Foreskin melanocyte (primary cell): ENCODE measurements at places on chromosomes 16 and 17.

DNA sequence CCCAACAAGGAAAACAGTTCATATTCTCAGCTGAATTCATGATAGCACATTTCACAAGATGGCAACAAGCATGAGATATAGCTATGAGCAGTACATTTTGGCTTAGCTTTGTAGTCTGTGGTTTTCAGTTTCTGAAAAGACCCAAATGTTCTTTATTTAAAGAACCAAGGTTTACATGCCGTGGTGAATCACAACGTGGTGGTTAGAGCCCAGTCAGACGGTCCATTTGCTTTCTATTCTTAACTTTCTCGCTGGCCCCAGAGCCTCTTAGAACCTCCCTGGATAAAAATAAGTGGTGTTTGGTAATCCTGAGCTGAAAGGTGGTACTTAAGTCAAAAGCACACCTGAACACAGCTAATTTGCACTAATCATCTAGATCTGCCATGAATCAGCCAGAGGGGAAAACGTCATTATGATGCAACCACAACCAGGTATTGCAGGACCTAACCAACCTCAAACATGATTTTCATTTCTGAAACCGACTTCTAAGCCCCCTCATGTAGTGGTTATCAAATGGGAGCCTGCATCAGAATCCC is 18.6 kb upstream of the HAPSTR1 start:
- no peak for DNase-seq

GRCh38 chr16:85641776-85642176 is 28.7 kb downstream of the GSE1 start:
- no peak for DNase-seq

DNA sequence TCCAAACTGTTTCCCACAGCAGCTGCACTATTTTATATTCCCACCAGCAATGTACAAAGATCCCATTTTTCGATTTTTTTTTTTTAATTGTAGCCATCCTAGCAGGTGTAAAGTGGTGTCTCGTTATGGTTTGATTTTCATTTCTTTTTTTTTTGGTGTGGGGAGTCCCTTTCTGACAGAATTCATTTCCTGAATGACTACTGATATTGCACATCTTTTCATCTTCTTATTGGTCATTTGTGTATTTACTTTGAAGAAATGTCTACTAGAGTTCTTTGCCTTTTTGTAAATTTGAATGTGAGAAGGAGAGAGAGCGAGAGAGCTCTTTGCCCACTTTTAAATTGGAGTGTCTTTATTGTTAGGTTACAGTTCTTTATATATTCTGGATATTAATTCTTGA is 14.0 kb downstream of the CYB5B start:
- no peak for DNase-seq

DNA sequence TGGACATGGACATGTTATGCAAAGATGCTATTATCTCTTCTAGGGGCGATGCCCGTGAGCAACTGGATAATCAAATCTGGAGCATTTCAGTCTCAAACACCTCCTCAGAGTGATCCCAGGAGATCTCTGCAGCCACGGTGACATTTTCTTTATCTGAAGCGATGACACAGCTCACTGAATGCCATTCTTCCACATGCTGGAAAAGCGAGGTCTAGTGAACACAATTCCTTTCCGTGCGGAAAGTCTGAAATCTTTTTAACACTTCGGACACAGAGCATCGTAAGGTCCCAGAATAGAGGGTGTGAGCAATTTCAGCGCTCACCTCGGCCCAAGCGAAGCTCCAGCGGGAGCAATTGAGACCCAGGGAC is 531 bp upstream of the HASPIN start:
- DNase-seq: no peak

GRCh38 chr16:15857724-15858560 is 1.1 kb upstream of the MYH11 start:
- DNase-seq: no peak

- no peak for DNase-seq
Observed at GRCh38 chr16:29962344-29962994, 590 bp downstream of the TMEM219 start.

DNA sequence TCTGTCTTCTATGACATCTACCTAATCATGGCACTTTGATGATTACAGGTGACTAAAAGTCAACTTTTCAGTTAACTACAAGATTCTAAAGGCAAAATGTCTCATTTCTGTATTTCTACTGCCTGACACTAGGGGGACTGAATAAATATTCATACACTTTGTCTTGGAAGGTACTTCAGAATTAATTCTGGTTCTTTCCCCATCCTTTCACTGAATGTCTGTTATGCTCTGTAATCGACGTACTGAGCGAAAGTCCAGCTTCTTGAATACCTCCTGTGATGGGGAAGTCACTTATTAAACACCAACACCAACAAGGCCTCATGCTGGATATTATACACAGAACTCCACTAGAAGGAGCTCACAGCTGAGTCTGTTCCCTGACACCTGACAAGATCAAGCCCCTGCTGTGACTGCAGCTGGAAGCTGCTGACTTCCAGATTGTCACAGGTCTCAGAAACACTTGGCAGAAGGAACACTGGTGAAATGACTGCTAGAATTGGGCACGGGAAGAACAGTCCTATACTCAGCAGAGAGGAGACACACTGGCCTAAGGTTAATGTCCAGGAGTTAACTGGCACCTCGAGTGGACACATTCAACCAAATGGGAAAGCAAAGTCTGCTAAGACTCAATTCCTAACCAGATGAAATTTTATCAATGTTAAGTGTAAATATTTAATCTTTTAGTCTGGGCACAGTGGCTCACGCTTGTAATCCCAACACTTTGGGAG is 31.9 kb downstream of the CMC2 start:
- no peak for DNase-seq

GRCh38 chr16:70159355-70160348 is 13.9 kb upstream of the CLEC18C start:
- no peak for DNase-seq

- no peak for DNase-seq
Observed at GRCh38 chr16:9996221-9996620, 186.0 kb downstream of the GRIN2A start.

- DNase-seq: no peak
Observed at GRCh38 chr17:74839990-74840852, 19.5 kb downstream of the GRIN2C start.

- DNase-seq: peak; percentile 95
Observed at GRCh38 chr17:41060052-41060604, at the start of gene KRTAP2-3. TSS of gene KRTAP2-3 (minus strand) at chr17:41060114. CDS start at chr17:41060050, 64 bp downstream.

- no peak for DNase-seq
Observed at GRCh38 chr17:74161503-74161875, 42.0 kb upstream of the RPL38 start.

DNA sequence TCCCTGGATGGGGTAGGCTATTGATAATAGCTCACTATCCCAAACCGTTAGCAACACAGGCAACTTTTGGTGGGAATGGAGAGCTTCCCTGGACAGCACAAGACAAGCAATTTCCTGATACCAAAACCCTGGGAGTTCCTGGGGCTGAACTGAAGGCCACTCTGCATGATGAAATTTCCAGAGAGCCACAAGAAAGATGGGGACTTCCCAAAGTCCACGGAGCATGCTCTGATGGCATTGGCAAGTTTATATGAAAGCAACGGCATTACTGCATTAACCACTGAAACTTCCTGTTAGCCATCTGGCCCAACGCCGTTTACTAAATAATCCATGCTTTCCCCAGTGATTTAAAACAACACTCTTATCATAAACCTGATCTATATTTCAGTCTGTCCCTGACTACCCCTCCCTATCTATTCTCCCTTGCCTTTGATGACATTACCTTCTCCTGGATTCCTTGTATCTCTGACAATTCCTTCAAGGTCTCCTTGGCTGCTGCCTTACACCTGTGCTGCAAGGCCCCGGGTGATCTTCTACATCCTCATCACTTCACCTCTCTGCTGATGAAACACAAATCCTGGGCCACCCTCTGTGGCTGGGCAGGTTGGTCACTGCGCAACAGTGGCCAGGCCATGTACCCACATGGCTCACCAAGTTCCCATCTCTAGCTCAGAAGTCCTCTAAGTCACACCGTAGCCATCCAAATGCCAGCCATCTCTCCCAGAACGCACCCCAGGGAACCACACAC is 108.5 kb upstream of the RCVRN start:
- no peak for DNase-seq

GRCh38 chr16:31529108-31529936 is 1.6 kb downstream of the AHSP start:
- DNase-seq: no peak

DNA sequence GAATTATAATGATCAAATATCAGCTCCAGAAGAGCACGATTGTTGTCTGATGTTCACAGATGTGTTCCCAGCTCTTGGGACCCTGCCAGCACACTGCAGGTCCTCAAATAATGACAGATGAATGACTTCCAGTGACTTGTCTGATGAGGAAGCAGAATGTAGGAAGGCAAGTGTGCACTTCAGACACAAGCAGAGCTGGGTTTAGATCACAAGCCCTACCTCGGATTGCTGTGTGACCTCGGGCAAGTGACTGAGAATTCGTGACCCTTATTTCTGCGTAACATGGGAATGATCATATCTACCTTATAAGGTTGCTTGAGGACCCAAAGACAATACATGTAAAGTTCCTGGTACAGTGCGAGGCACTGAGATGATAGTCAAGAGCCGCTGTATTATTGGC is 182.2 kb downstream of the ABCC12 start:
- DNase-seq: no peak

GRCh38 chr17:29445844-29446243 is 55.7 kb downstream of the TAOK1 start:
- no peak for DNase-seq

DNA sequence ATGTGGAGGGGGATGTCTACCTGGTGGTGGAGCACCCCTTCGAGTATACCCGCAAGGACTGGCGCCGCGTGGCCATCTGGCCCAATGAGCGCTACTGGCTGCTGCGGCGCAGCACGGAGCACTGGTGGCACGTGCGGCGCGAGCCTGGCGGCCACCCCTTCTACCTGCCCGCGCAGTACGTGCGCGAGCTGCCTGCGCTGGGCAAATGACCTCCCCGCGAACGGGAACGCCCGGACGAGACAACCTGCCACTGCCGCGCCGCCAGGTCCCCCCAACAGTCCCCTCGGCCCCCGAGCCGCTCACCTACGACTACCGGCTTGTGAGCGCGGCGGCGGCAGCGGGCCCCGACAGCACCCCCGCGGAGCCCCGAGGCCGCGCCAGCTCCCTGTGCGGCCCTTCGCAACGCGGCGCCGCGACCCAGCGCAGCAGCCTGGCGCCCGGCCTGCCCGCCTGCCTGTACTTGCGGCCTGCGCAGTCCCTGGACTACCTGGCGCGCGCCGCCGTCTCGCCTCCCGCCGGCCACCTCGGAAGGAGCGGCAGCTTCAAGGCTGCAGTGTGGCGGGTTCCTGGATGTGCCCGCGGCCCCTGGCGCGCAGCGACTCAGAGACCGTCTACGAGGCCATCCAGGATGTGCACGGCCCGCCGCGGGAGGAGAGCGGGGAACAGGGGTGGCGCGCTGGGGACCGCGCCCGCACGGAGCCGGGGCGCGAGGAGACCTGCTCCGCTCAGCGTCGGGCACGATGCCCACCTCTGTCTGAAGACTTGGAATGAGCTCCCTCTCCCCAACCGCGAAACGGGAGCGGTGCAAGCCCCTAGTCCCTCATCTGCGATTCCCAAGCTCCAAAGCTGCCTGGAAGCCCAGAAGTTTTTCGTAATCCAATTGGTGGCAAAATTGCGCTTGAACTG is 48.7 kb upstream of the AMZ2 start:
- DNase-seq: peak; percentile 19

DNA sequence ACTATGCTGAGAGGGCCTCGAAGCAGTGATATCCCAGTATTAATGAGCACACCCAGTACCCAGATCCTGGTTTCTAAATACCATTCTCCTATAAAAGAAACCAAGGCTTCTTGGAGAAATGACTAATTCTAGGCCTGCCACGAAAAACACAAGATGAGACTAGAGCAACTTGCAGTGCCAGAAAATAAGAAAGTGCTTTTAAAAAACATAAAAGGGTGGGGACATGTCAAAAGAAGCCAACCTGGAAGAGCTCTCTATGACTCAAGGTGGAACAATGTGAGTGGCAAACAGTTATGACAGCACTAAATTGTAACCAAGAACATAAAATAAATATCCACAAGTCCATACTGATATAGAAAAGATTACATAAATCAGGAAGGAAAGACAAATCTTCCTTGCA is 153.2 kb upstream of the KCNJ18 start:
- no peak for DNase-seq

- DNase-seq: no peak
Observed at GRCh38 chr17:41284546-41284945, 9.0 kb downstream of the KRTAP9-7 start.

DNA sequence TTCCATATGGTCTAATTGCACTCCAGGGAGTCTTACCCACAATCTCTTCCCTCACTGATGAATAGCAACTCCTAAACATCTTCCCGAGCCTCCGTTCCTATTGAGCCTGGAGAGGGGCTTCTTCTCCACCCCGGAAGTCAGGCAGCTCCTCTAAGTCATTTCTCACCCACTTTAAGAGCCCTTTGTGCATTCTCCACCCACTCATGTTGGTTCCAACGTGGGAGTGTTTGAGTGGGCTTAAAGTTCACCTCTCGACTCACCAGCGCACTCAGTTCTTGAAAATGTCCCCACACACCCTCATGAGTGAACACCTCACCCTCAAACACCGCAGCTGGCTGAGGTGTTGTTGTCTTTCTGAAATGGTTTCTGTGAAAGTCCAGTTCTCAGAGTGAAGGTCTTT is 67.6 kb downstream of the TMEM114 start:
- DNase-seq: no peak

DNA sequence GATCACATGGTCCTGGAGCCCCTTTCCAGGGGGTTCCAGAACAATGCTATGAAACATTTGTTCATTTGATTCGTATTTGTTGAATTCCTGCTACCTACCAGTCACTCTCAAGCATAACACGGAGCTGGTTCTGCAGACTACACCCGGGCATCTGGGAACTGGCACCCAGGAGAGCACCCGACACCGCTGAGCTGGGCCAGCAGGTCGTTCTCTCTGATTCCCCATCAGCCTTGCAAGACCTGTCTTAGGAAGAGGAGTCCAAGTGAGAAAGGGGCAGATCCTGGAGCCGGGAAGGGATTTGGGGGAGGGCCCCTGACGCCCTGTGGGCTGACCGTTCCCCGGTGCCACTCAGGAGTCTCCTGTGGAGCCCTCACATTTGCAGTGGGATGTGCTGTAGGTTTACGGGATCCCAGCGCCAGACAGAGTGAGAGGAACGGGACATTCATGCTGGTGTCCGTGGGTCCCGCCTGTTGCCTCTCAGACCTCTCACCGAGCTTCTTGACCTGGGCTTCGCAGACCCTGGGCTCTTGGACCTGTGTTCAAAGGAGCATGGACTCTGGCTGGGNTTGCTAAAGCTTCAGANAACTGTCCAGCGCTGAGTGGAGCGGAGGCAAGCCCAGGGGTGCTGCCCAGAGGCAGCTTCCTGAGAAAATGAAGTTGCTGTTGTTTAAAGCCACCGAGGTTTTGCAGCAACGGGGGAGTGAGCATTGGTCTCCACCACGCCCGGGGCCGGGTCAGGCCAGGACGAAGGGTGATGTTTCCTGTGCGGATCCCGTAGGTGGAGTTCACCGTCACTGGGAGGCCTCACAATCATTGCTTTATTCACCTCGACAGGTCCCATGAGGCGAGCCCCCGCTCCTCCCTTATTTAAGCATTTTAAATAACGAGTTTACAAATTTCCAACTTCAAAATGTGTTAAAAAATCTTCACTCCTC is 49.2 kb downstream of the METRNL start:
- DNase-seq: no peak
